ENCODE measurements at places on chromosomes 2 and 18.

- no peak for DNase-seq
Observed at GRCh38 chr2:44974064-44974715, 32.7 kb downstream of the SIX3 start.

DNA sequence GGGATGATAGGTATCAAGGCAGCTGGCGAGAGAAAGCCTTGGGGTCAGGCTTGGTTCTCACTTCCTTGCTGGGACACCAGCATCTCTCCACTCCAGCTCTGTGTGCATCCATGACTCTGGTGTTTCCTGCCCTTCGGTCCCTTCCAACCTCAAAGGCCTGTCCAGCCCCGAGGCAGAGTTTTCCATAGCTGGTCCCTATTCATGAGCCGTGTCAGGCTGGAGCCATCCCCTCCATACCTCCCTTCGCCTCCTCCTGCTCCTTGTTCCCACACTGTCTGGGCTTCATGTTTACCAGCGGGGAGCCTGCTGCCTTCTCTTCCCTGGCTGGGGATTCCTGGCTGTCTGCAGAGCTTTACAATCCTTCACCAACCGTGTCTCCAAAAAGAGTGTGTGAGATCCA, 51.2 kb downstream of the DYSF start:
- no peak for DNase-seq

GRCh38 chr2:208134928-208135586, 5.4 kb upstream of the CRYGC start:
- no peak for DNase-seq

DNA sequence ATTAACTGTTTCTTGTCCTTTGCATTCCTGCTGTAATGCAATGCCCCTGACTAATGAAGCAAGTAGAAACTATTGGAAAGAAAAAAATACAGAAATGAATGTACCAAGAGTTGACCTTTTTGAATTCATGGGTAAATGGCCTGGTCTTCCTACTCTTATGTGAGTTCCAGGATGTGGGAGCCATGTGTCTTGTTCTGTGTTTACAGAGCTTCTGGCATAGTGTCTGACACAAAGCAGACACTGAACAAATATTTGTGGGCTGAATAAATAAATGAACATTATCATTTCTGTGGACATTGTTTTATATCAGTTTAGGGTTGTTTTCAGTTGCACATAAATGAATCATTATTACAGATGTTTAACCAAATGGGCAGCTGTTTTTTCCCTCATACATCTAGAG, 155.5 kb downstream of the CD8B2 start:
- no peak for DNase-seq

DNA sequence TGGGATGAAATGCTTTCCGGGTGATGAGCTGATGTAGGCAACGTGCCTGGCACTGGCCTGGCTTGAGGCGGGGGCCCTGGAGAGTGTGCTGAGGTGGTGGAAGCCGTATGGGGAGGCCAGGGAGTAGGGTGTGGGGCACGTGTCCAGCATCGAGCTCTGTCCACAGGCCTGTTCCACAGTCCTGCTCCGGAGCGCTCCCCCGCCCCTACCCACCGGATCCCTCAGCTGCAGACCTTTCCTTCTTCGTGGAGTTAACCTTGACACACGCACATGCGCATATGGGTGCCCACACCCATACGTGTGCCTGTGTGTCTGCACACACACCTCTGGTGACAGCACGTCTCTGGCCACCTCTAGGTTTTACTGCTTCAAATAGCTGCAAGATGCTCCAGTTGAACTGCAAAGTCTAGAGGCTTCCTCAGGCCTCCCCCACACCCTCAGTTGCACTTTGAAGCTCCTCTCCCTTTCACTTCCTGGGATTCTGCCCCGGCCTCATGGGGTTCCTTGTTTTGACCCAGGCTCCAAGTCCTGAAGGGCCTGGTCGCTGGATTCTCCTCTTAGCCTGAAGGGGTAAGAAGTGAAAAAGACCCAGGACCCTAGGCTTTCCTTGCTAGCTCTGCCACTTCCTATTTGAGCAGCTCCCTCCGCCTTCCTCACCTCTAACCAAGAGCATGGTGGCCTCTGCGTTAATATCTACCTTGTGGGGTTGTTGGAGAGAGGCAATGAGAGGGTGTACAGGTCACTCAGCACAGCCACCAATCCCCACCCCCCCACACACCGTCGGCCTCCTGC, 49.5 kb downstream of the INHBB start:
- DNase-seq = no peak

GRCh38 chr2:23198316-23199114, 186.5 kb upstream of the KLHL29 start:
- DNase-seq = no peak

DNA sequence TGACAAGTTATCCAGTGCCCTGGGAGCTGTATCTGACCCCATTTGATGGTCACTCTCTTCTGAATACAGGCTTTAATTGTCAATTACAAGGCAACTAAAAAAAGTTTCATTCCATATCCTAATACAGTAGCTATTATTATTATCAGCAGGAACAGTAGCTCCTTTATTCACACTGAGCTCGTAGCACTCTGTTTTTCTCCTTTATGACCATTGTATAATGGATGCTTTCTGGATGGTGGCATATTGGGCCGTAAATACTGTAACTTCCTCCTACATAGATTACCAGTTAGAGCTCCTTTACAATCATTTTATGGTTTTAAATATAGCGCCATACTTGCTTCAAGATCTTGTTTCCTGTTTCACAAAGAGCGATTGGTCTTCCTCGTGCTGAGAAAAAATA, 1040.3 kb downstream of the TSN start:
- DNase-seq = no peak

DNA sequence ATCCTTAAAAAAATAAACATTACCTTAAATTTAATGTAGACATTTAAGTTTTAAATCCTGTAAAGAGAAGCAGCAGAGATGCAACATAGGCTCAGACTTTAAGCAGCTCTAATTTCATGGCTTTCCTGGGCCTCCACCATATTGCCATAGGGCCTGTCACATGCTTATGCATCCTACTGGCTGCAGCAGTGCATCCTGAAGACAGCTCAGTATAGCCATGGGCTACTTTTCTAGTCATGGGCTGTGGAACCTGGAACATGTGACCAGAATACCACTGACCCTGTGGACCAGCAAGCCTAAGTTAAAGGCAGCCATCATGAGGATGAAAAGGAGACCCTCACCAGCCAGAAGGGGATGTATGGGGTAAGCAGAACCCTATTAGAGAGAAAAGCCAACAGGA, 10.7 kb downstream of the RMP24 start:
- DNase-seq = no peak

- no peak for DNase-seq
Observed at GRCh38 chr2:241184901-241185300, 3.6 kb upstream of the ANO7 start.

GRCh38 chr2:201413552-201413951, 37.7 kb downstream of the TRAK2 start:
- DNase-seq = no peak

DNA sequence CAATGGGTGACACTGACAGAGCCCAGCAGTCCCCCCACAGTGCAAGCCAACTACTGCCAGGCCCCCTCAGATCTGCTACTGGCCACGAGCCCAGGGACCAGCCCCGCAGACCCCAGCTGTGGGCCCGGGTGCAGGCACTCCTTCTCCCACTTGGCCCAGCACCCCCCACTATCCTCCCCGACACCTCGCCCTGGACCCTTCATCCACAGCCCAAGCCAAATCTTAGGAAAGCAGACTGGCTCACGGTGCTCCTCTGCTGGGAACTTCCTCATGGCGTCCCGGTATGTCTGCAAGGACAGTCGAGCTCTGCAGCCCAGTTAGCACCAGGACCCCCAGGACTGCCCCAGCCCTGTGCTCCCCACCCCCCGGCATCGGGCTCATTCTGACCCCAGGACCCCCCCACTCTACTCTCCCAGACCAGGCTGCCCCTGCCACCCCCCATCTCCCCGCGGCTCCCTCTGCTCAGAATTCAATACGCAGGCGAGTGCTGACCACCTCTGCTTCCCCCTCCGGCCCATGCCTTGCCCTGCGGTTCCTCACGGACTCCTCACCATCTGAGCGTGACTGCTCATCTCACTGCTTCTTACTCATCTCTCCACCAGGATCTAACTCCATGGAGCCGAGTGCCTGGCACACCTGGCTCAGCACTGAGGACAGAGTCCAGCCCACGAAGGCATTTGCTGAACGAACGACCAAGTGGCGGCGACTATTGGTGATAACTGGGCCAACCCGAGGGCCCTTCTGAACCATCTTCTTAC, 85.7 kb downstream of the PXDN start:
- DNase-seq = no peak

DNA sequence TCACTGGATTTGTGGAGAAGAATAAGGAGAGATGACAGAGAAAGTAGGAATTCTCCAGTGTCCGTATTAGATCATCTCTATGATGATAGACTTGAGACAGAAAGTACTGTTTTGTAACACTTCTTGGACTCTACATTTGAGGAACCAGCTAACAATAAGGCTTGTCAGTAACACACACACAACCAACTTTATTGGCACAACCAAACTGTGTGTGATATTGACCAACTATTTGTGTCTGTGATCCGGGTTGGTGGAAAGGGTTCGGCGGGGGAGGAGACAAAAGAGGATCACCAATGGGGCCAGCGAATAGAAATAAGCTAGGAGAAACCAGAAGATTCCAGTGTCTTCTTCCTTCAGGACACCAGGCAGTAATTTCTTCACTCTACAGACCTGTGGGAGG, 79.8 kb downstream of the MARCHF4 start:
- DNase-seq = no peak

- DNase-seq = no peak
Observed at GRCh38 chr2:98134172-98135005, 47.4 kb downstream of the VWA3B start.

GRCh38 chr2:53559302-53559966, 208.2 kb upstream of the CHAC2 start:
- peak; percentile 14 for DNase-seq

DNA sequence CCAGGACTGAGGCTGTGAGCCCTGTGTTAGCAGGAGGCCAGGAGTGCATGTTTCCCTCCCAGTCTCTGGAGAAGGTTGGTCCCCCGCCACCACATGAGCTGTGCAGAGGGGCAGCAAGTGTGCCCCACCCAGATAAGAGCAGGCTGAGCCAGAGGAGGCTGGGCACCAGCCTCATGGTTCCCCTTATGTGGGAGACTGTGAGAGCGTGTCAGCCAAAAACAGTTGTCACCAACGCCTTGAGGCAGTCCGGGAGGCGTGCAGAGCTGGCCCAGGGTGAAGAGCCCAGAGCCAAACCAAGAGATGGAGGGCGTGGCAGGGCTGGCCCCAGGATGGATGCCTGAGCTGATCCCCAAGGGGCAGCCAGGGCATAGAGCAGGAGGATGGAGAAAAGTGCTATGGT, 128.7 kb upstream of the GLI2 start:
- no peak for DNase-seq

- no peak for DNase-seq
Observed at GRCh38 chr2:48600917-48601316, 16.7 kb upstream of the GTF2A1L start.

DNA sequence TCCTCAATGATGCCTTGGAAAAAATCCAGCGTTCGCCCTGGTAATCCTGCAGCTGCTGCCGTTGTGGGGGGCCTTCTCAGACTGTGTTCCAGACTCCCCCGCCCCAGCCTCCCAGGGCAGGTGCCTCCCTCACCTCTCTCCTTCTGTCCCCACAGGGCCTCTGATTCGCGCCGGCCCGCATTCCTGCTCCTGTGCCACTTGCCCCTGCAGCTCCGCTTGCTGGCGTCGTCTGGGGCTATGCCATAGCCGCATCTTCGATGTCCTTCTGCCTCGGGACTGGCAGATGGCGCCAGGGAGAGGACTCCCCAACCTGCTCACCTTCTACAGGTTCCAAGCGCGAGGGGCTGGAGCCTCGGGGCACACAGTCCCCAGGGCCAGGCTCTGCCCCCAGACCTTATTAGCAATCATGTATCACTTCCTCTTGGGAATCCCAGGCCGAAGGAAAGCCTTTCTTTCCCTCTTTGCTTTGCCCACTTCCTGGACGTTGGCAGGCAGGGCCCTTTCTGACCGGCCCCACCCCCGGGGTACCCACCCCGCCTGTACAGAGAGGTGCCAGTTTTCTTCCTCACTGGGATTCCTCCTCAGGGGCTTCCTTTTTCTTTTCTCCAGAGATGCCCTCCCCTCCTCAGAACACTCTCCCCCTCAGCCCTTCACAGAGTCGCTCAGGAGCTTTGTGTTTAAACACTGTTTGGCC, 4.4 kb downstream of the SPATA3 start:
- DNase-seq = no peak

GRCh38 chr2:144461308-144461766, 58.6 kb downstream of the ZEB2 start:
- no peak for DNase-seq

DNA sequence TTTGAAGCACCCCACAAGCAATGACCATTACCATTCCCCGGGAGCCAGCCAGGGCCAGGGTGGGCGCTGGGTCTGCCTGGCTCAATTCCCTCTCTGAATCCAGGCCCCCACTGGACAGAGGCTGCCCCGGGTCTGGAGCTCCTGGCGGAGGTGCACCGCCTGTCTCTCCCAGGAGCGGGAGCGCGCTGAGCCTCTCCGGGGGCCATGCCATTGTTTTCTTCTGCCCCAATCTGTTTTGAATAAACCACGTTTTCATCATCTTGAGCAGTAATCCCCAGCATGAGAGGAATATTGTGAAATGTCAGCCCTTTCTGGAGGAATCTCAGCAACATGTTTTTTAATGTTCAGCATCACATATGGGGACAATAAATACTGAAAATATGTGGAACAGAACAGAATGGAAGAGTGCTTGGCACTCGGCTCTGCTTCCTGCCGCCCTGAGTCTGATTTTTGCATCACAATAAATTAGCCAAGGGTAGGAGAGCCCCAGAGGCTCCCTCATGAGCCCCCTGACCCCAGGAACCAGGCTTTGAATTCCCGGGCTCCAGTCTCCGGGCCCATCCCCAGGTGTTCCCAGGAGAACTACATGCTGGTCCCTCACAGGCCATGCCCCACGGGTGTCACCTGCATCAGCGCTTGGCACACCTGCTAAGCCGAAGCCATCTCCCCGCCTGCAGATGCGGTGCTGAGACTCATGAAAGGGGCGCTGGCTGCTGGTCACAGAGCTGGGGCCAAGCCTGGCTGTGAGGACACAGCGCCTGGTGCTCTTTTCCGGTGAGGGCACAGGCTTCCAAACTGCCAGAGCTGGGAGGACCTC, 88.8 kb downstream of the INHBB start:
- DNase-seq = no peak

DNA sequence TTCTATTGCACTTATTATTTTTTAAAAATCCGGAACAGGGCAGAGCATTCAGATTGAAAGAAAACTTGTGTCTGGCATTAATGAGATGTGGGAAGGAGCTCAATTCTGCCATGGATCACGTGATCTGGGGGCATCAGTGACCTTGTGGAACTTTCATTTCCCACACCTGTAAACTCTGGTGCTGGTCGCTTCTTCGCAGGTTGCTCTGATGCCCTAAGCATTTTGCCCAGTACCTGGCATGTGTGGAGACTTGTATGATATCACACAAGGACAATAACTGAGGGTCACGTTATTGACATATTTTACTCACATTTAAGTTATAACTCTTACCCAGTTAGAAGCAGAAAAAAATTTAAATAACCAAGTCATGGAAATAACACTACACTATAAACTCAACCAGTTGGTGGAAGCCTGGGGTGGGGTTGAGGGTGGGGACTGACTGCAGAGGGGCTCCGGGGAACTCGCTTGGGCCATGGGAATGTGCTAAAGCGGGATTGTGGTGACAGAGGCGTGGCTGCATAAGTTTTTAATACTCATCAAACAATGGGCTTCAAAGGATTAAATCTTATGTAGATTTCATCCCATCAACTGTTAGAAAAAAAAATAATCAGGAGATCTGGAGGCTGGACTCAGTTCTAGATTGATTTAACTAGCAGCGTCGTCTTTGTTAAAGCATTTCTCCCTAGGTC, 36.5 kb downstream of the ST3GAL5 start:
- no peak for DNase-seq

All from kidney epithelial cell (primary cell).